SK-N-MC (cell line): ENCODE measurements at places on chromosomes 2 and 18.

GRCh38 chr18:44857081-44857480 lies 176.4 kb downstream of the SETBP1 start:
- DNase-seq: no peak

DNA sequence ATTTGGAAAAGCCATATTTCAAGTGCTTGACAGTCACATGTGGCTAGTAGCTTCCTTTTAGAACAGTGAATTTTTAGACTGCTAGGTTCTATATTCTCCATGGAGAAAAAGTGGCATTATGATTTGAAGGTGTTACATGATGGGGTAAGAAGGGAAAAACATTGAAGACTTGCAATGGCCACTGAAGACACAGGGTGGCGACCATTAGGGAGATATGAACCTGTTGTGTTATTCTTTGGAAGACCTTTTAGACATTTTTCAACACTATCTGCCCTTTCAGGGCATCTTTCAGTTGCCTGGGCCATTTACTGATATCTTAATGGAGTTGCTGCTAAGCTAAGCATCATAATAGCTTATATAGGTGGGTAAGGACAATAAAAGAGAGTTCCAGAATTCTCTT lies 1387.2 kb downstream of the SUCLG1 start:
- DNase-seq: no peak

- no peak for DNase-seq
Observed at GRCh38 chr18:79871026-79871390, 73.3 kb downstream of the KCNG2 start.

GRCh38 chr2:146496248-146496647 lies 1348.6 kb upstream of the ACVR2A start:
- no peak for DNase-seq

DNA sequence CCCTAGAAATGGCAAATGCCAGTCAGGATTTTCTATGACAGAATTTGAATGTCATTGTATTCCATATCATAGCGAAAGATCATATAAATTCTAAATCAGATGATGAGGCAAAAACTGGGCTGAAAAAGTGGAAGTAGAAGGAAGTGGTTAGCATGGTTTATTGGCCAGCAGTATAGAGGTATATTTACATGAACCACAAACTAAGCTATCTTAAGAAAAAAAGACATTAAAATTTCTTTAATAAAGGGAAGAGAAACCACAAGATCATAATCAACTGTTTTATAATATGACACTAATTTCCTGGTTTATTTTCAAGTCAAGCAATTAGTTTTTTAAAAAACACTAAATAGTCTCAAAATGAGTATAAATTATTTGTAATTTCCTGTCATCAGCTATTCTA lies 123.2 kb upstream of the LRP1B start:
- DNase-seq: peak; percentile 84

DNA sequence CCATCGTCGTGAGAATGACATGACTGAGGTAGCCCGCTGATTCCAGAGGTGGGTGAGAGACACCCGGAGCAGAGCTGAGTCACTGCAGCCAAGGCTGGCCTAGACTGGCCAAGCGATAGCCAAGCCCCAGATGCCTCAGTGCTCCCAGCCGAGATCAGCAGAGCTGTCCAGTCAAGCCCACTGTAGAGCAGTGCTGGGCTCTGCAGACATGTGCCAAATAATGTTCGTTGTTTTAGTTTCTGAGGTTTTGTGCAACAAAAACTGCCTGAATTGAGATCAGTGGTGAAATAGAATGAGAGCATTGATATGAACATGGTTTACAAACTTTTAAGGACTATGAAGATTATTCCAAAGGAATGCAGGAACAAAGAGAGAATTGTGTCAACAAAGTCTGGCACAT lies 42.1 kb downstream of the INSIG2 start:
- DNase-seq: no peak

DNA sequence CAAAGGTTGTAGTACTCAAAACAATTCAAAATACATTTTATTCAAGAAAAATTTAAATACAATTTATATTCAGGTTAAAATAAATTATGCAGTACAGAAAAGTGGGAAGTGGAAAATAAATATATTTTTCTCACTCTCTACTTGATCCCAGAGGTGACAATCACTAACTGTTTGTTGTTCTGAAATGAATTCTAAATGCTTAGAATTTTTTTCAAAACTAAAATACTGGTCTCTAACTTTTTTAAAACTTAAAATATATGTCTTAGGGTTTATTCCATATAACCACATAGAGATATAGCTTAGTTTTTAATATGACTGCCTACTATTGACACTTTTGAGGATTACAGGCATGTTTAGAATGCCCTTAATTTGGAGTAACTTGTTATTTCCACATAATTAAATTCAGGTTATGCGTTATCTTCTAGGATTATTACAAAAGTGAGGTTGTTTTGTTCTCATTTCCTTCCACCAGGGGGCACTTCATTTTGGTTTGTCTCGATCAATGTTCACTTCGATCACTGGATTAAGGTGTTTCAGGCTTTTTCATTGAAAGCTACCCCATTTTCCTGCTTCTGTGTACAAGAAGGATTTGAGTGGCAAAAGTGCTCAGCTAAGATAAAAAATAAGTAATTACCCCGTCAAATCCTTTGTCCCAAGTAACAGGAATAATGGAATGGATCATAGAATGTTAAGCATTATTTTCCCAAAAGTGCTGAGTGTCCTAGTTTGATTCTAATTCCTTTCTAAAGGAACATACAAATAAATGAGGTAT lies 27.1 kb upstream of the TFPI start:
- no peak for DNase-seq

DNA sequence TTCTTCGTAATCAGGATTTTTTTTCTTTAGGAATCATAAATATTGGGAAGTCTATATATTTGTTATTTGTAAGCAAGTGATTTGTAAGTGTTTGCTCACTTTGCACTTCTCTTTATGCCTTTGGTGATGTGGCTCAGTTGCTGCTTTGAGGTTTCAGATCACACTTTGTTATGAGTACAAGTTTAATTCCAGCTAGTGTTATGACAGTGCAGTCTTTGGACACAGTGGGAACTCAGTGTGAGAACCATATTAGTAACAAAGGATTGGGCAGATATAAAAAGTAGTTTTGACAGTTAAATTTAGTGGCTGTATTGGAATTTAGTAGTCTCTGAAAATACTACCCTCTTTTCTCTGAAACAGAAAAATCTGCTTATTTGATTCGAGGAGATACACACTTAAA lies 67.7 kb downstream of the ABI2 start:
- DNase-seq: no peak

DNA sequence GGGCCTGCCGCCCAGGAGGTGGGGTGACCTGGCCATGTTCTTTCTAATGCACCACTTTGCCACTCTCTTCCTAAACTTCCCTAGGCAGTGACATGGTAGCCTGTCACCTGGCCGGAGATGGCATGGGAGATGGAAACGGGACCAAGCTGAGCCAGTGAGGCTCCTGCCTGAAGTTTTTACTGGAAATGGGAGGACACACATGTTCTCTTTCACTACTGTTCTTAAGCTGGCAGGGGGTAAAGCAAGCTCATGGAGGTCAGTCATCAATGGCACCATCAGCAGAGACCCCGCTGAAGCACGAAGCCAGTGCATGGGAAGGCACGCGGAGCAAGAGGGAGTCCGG lies 50.7 kb downstream of the ATIC start:
- no peak for DNase-seq

DNA sequence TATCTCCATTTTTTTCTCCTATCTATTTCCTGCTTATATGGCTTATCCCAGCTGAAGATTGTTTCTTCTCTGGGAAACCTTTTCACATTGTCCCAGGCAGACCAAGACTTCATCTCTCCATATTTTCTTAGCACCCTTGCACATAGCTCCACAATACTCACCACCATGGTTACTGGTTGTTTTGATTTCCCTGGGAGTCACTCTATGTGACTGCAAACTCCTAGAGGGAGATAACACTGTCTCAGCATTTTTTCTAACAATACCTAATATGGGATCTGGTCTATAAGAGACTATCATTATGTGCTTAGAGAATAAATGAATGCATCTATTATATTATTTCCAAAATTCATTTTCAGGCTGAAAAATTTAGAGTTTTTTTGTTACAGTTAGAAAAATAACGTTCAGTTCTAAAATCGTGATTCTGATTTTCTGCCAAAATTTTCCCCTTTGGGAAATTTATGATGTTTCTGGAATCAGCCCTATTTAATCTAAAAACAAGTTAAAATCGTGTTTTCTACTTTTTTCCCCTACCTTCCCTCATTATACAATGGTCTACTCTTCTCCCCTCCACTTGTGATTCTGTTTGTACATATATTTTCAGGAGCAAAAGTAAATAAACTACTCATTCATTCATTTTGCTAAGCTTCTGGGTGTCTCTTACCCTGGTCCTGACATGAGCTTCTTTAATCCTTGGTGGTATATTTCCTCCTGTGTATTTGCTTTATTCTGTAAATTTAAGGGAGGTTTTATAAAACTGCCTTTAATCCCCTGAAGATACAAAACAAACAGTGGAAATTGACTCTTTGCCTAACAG lies 95.4 kb downstream of the HNMT start:
- no peak for DNase-seq

DNA sequence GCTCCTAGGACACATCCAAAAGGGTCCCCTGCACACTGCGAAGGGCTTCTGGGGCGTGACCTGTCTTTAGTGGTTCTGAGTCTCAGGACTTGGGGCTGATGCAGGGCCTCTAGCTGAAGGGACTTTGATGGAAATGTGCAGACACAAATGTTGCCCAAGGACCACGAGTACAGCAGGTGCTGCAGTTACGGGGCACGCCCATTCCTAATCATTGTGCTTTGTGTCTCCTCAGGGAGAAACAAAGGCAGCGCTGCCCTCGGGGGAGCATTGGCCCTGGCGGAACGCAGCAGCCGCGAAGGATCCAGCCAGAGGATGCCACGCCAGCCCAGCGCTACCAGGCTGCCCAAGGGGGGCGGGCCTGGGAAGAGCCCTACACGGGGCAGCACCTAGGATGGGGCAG lies 8.0 kb downstream of the TUBA3E start:
- no peak for DNase-seq

GRCh38 chr2:37670378-37671008 lies 949 bp downstream of the CDC42EP3 start:
- DNase-seq: no peak

DNA sequence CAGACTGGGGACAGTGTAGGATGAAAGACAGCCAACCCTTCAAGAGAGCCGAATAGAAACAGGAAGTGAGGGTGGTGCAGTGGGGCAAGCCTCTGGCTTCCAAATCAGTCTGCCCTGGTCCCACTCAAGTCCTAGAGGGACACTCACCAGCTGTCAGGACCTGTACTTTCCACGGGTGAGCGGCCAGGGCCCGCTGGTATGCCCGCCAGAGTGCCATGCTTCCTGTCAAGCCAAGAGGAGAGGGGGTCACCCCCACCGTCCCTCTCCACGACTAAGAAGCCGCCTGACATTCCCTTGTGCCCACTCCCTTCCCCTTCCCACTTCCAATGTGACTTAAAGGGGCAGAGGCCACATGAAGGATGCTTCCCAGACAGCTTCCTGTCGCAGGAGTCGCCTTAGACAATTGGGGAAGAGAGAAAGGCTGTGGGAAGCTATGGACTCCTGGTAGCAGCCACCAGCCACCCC lies 564 bp downstream of the MPV17 start:
- no peak for DNase-seq

DNA sequence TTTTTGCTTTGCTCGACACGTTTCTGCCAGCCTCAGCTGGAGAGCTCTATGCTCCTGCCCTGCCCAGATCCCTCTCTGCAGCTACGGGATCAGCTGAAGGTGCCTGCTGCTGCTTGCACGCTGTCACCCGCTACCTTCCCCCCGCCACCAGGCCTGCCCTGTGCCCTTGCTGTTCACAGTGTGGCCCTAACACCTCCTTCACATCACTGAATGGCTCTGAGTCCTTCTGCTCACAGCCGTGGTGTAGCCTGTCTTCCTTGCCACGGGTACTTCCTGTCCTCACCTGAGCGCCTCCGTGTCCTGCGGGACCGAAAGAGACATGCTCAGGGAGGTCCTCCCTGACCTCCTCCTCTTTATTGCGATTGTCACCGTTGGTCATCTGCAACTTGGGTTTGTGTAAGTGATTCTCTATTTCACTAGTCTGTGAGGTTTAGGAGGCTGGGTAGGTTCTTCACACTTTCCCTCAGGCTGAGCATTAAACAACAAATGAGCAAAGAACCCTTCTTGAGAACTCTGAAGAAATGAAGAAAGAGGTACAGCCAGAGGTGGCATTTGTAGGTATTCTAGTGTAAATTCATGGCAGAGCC lies 127.5 kb downstream of the NCK2 start:
- no peak for DNase-seq

DNA sequence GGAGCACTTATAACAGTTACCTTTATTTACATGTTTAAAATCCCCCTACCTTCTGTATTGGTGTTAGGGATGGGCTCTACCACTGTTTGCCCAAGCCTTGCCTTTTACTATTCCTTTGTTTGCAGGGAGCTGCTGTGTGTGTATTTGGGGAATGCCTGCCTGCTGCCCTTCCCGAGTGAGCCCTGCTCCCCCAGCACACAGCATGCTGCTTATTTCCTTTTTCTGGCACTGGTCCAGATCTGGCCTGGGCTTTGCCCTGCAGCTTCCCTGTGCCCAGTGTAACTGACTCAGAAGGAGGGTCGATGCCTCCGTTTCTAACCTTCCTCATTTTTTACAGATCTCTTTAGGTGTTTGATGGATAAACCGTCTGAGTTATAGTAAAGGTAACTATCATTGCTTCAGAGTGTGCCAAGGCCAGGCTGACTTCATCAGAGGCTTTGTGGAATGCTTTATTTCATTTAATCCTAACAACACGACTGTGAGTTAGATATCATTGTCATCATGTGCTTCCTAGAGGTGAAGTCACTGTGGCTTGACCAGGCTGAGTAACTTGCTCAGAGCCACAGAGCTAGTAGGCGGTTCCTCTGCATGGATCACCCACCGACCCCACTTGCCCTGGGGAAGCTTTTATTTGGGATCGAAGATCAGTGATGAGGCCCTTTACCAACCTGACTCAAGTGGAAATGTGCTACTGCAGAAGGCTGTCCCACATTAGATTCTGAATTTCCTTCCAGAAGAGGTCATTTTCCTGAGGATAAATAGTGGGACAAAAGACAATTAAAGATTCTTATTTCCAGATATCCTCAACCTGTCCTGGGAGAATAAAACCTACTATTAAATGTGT lies 238.8 kb downstream of the ZNF407 start:
- DNase-seq: no peak

DNA sequence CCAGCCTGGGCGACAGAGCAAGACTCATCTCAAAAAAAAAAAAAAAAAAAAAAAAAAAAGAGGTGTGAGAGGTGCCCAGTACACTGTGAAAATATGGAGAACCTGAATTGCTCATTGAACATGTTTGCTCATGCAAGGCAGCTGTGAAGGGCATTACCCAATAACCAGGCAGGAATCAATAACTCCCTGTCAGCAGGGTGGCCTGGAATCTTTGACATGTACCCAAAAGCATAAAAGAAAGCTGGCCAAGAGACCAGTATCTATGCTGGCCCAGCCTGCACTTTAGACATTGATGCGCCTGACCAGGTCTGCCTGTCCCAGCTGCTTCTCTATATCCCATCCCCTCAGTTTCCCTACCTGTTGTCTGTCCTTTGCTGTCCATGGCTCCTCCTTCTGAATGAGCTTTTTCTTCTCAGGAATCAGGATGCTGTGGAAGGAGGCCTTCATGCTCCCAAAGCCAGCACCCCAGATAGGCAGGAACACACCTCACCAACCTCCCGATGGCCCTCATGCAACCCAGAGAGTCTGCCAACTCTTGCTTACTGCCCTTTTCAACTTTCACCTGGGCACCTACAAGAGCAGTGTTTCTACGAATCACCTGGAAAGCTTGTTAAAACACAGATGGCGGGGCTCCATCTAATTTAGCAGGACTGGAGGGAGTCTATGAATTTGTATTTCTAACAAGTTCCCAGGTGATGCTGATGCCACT lies 83.4 kb upstream of the PPP1CB start:
- DNase-seq: no peak
